WERI-Rb-1 (cell line): ENCODE measurements at places on chromosomes 7 and 10.
A peak's percentile ranks its signal among the peaks of the same experiment; 100 is the strongest.

GRCh38 chr10:76309070-76309469 is 877.6 kb downstream of the LRMDA start:
- peak; percentile 84 for DNase-seq

GRCh38 chr10:70536196-70536861 is 57.8 kb downstream of the PALD1 start:
- DNase-seq = no peak

GRCh38 chr7:127962589-127963361 is 68.5 kb downstream of the LRRC4 start:
- DNase-seq = no peak

DNA sequence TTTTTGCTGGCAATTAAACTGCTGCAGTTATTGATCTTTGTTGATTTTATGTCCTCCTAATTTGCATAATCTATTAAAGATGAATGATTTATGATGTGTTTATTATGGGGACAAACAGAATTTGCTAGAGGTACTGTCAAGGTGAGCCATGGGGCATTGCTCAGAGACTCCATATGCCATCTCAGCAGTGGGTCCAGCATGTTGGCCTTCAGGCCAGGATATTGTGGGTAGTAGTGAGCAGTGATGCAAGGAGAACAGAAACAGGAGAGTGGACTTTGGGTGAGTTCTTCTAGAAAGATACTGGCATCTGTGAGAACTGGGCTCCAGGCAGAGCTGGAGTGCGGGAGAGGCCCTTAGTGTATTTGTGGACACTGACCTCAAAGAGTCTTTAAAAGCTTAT is 65.9 kb downstream of the PAX2 start:
- DNase-seq = no peak

DNA sequence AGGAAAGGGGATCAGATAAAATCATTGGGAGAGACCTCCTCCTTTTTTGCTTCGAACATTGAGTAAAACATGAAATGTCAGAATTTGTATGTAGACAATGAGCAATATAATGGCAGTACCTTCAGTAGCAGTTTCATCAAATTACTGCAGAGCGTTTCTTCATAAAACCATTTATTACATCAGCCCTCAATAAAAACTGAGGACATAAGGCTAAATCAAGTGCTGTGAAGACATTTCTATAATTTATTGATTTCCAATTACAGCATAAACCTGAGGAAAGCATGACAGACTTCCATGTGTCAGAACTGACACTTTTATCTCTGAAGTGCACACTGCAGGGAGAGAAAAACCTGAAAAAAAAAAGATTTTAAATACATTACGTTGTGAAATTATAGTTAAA is 172.6 kb upstream of the ZNF804B start:
- no peak for DNase-seq

GRCh38 chr10:69025370-69025896 is 36.8 kb downstream of the KIFBP start:
- peak; percentile 52 for DNase-seq

- DNase-seq = no peak
Measured at GRCh38 chr7:29607889-29608288, 44.3 kb downstream of the PRR15 start.

DNA sequence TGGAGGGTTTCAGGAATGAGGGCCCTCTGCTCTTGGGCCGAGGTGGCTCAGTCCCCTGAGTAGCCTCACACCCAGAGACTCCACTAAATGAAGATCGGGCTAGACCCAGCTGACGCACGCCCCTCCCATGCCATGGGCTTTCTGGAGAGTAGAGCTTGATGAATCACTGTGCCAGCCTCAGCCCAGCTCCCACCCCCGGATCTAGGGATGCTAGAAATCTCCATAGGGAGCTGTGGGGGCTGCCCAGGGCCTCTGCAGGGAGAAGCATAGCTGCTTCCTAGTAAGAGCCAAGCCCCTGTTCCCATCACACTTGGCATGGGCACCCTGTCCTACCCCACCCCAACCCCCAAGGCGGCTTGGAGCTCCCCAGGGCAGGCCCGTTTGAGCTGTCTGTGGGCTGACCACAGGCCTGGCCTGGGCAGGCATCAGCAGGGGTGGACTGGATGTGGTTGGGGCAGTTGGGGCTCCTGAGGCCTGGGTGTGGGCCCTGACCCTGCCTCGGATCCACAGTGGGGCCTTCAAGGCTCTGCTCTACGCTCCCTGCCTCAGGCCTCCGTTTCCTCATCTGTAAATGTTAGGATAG is 121.2 kb downstream of the ZMIZ1 start:
- no peak for DNase-seq

- DNase-seq = no peak
Measured at GRCh38 chr7:139453673-139454321, 29.7 kb downstream of the KLRG2 start.

- DNase-seq = no peak
Measured at GRCh38 chr10:77493851-77494261, 143.8 kb downstream of the KCNMA1 start.

- no peak for DNase-seq
Measured at GRCh38 chr10:128958834-128959690, 508.0 kb upstream of the MGMT start.

- no peak for DNase-seq
Measured at GRCh38 chr10:70885931-70886903, 2.1 kb downstream of the PCBD1 start.

DNA sequence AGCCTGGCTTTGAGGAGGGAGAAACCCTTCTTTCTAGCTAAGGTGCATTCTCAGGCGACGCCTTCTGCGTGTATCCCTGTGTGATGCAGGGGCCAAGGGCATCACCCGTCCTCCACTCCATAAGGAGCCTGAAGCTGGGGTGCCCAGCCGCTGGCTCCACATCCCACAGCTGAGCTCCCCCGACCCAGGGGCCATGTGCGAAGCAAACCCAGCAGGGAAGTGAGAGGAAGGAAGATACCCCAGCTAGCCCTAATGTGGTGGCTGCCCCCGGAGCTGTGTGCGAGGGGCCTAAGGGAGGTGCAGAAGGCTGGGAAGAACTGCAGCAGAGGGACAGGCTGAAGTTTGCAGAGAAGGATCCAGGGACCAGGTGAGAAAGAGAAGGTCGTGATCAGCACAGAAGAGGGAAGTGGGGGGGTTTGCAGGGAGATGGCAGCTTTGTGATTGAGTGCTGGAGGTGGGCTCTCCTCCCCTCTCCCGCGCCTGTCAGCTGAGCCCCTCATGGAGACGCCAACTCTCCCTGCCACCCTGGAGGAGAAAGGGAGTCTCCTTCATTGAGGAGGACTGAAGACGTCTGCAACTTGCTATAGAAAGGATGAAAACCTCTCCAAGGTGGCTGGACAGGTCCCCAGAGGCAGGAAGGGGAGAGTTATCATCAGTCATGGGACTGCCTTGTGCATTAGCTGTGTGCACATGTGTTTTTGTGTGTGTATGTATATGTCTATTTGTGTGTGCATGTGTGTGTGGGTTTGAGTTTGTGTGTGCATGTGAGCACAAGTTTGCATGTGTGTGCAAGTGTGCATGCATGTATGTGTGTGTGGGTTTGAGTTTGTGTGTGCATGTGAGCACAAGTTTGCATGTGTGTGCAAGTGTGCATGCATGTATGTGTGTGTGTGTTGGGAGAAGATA is 3.5 kb upstream of the CALML5 start:
- no peak for DNase-seq

- DNase-seq = peak; percentile 79
Measured at GRCh38 chr7:132004529-132004928, 448.1 kb upstream of the PODXL start.
